GM23248 (cell line): ENCODE measurements at places on chromosomes 4 and X.

DNA sequence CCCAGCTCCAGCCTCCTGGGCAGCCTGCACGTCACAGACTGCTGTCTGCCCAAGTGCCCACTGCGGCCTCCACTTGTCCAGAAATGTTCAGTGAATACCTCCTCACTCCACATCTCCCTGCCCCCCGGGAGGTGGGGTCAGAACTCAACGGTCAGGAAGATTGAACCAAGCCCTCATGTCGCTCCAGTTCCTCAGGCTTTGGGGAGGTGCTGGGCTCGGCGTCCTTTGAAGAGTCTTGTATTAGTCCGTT lies 82.4 kb upstream of the LRPAP1 start:
- DNase-seq = no peak
- no peak overlapping the region for H3K4me3 ChIP-seq
- H3K27me3 ChIP-seq = 0 out of 2 replicates have a peak, but pooled peaks cover 4% of the 10 kb centered on the region
- no peaks in the 10 kb centered on the region for H3K36me3 ChIP-seq
- no peak overlapping the region for H3K27ac ChIP-seq
- H3K4me1 ChIP-seq = no peaks in the 10 kb centered on the region

DNA sequence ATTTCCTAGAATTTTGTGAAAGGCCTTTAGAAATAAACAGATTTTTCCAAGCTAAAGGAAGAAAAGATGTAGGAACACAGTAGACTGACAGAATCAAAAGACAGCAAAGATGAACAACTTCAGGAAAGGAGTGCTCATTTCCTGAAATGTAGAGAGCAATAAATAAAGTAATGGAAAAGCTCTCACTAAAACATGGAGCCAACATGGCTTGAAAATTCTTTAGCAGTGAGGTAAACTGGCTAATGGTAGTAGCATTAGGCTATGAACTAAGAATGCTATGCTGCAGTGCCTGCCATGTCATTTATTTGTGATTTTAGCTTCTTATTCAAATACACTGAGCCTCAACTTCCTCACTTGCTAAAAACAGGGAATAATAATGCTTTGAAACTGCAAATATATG lies 108.7 kb downstream of the IQCM start:
- peaks cover 34% of the 10 kb centered on the region for H3K4me1 ChIP-seq
- H3K36me3 ChIP-seq = no peaks in the 10 kb centered on the region
- DNase-seq = peak; percentile 62
- H3K27ac ChIP-seq = 0 out of 2 replicates have a peak overlapping the region, but pooled peaks have one; percentile 8
- H3K4me3 ChIP-seq = no peak overlapping the region
- H3K27me3 ChIP-seq = no peaks in the 10 kb centered on the region

- no peaks in the 10 kb centered on the region for H3K36me3 ChIP-seq
- H3K4me3 ChIP-seq = no peak overlapping the region
- H3K27ac ChIP-seq = no peak overlapping the region
- no peaks in the 10 kb centered on the region for H3K27me3 ChIP-seq
- no peaks in the 10 kb centered on the region for H3K4me1 ChIP-seq
Measured at GRCh38 chr4:61553557-61554125, 353.5 kb downstream of the ADGRL3 start.

GRCh38 chr4:61805979-61806378 lies 605.9 kb downstream of the ADGRL3 start:
- DNase-seq = no peak
- H3K4me3 ChIP-seq = no peak overlapping the region
- H3K36me3 ChIP-seq = no peaks in the 10 kb centered on the region
- no peak overlapping the region for H3K27ac ChIP-seq
- no peaks in the 10 kb centered on the region for H3K27me3 ChIP-seq
- no peaks in the 10 kb centered on the region for H3K4me1 ChIP-seq

GRCh38 chrX:110060846-110061537 lies 58.1 kb downstream of the TMEM164 start:
- H3K4me1 ChIP-seq = no peaks in the 10 kb centered on the region
- H3K27ac ChIP-seq = no peak overlapping the region
- DNase-seq = no peak
- no peaks in the 10 kb centered on the region for H3K27me3 ChIP-seq

GRCh38 chr4:123924536-123924935 lies 527.9 kb downstream of the SPRY1 start:
- no peaks in the 10 kb centered on the region for H3K36me3 ChIP-seq
- H3K27me3 ChIP-seq = no peaks in the 10 kb centered on the region
- peaks cover 6% of the 10 kb centered on the region for H3K4me1 ChIP-seq
- DNase-seq = peak; percentile 62
- no peak overlapping the region for H3K27ac ChIP-seq
- H3K4me3 ChIP-seq = no peak overlapping the region

- H3K27ac ChIP-seq = no peak overlapping the region
- no peak overlapping the region for H3K4me3 ChIP-seq
- no peaks in the 10 kb centered on the region for H3K27me3 ChIP-seq
- DNase-seq = no peak
Measured at GRCh38 chrX:32150141-32150540, 1061.2 kb downstream of the DMD start.

- H3K4me3 ChIP-seq = no peak overlapping the region
- no peak for DNase-seq
- peaks cover 40% of the 10 kb centered on the region for H3K27me3 ChIP-seq
Measured at GRCh38 chr4:10667701-10668326, 16.8 kb downstream of the CLNK start.

DNA sequence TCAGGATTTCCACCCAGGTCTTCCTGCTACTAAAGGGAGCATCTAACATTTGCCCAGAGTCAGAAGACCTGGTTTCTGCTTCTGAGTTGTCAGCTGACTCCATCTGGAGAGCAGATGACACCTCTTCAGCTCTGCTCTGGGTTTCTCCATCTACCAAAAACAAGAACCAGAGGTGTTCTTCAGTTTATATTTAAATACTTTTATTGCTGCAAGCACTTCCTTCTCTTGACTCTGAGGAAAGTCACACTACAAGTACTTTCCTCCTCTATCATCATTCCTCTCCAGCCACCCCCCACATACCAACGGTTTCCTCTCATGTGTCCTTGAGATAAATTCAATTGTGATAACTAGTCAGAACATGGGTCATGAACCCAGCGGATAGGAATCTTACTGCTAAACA lies 88.4 kb downstream of the PPP3CA start:
- H3K4me3 ChIP-seq = no peak overlapping the region
- DNase-seq = no peak
- peaks cover 26% of the 10 kb centered on the region for H3K4me1 ChIP-seq
- H3K27ac ChIP-seq = no peak overlapping the region

- H3K27ac ChIP-seq = no peak overlapping the region
- H3K36me3 ChIP-seq = no peaks in the 10 kb centered on the region
- H3K4me3 ChIP-seq = no peak overlapping the region
- DNase-seq = no peak
Measured at GRCh38 chrX:95044331-95044730, 1370.3 kb downstream of the FAM133A start.

DNA sequence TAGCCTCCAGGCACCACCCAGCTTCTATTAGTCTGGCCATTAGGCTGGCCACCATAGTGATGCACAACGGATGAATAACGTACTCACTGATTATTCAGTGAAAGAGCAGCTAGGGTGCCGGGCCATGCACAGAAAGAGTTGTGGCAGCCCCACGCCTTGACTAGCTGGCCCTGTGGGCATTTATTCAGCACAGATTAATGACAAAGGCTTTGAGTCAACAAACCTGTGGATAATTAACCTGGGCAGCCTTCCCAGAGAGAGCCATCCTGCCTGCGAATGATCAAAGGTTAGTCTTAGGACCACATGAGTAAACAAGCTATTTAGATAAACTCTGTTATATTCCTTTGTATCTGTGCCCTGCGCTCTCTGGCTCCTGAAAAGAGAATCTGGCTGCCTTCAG lies 37.2 kb downstream of the MAP9 start:
- DNase-seq = no peak
- H3K27ac ChIP-seq = no peak overlapping the region
- no peaks in the 10 kb centered on the region for H3K27me3 ChIP-seq
- no peak overlapping the region for H3K4me3 ChIP-seq
- H3K36me3 ChIP-seq = no peaks in the 10 kb centered on the region

- no peaks in the 10 kb centered on the region; the same call in 1 of the 2 replicates for H3K36me3 ChIP-seq
- no peak for DNase-seq
- H3K4me3 ChIP-seq = no peak overlapping the region
- H3K4me1 ChIP-seq = no peaks in the 10 kb centered on the region
- no peak overlapping the region for H3K27ac ChIP-seq
Measured at GRCh38 chr4:173507471-173508385, 22.3 kb downstream of the HAND2 start.

GRCh38 chrX:31240982-31241381 lies 169.1 kb upstream of the FTHL17 start:
- no peak overlapping the region for H3K4me3 ChIP-seq
- H3K4me1 ChIP-seq = no peaks in the 10 kb centered on the region
- H3K27me3 ChIP-seq = no peaks in the 10 kb centered on the region
- no peak for DNase-seq
- H3K36me3 ChIP-seq = no peaks in the 10 kb centered on the region

GRCh38 chrX:56130436-56130835 lies 101.7 kb upstream of the KLF8 start:
- no peak for DNase-seq
- no peak overlapping the region for H3K4me3 ChIP-seq
- no peak overlapping the region for H3K27ac ChIP-seq
- H3K36me3 ChIP-seq = no peaks in the 10 kb centered on the region
- H3K27me3 ChIP-seq = no peaks in the 10 kb centered on the region

DNA sequence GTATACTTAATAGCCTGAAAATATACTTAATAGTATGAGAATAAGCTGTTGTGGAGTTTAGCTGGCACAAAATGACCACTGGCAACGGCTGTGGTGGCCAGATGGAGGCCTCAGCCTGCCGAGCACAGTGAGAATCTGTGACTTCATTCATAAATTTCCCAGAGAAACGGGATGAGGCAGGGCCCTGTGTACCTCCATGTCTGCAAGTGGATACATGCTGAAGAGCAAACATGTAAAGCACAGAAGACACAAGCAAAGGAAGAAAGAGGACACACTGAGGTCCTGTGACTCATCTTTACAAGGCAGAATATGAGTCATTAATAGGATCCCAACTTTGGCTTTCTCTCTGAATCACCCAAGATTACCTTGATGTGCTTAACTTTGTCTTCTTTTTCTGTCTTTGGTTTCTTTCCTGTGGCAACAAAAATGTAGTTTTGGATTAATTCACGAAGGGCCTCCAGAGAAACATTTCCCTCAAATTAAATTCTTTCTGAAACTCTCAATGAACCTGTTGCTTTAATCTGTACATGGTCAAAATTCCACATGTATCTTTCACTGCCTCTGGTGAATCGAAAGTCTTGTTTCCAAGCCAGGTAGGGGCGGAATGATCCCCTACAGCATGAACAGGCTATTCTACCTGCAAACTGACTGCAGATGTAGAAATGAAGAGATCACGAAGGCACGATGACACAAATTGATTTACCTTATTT lies 56.4 kb downstream of the IRF2 start:
- H3K27ac ChIP-seq = peak overlapping the region; percentile 61
- 0 out of 2 replicates have a peak, but pooled peaks cover 13% of the 10 kb centered on the region for H3K36me3 ChIP-seq
- H3K27me3 ChIP-seq = no peaks in the 10 kb centered on the region
- peaks cover 21% of the 10 kb centered on the region for H3K4me1 ChIP-seq

DNA sequence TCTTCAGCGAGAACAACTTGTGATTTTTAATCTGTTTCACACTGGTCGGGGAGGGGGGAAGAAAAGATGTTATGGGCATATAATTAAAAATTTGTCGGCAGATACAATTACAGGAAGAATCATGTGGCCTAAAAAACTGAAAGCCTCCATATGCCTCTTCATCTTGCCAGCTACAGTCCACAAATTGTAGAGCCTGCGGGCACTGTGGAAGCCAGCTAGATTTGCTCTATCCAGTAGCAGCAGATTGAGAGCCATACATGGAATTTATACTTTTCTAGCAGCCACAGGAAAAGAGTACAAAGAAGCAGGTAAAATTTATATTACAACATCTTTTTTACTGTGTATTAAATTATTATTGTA lies 147.3 kb downstream of the TBL1X start:
- H3K4me3 ChIP-seq = no peak overlapping the region
- no peak for DNase-seq
- H3K4me1 ChIP-seq = peaks cover 13% of the 10 kb centered on the region
- H3K27ac ChIP-seq = no peak overlapping the region
- no peaks in the 10 kb centered on the region for H3K36me3 ChIP-seq

- no peaks in the 10 kb centered on the region for H3K27me3 ChIP-seq
- DNase-seq = peak; percentile 7
- no peaks in the 10 kb centered on the region for H3K4me1 ChIP-seq
- no peak overlapping the region for H3K4me3 ChIP-seq
- no peaks in the 10 kb centered on the region for H3K36me3 ChIP-seq
Measured at GRCh38 chrX:101117701-101118100, 19.7 kb downstream of the CENPI start.

GRCh38 chrX:100868273-100868672 lies 5.9 kb downstream of the NOX1 start:
- no peak overlapping the region for H3K4me3 ChIP-seq
- no peaks in the 10 kb centered on the region for H3K36me3 ChIP-seq
- H3K4me1 ChIP-seq = no peaks in the 10 kb centered on the region
- H3K27ac ChIP-seq = no peak overlapping the region
- no peak for DNase-seq

DNA sequence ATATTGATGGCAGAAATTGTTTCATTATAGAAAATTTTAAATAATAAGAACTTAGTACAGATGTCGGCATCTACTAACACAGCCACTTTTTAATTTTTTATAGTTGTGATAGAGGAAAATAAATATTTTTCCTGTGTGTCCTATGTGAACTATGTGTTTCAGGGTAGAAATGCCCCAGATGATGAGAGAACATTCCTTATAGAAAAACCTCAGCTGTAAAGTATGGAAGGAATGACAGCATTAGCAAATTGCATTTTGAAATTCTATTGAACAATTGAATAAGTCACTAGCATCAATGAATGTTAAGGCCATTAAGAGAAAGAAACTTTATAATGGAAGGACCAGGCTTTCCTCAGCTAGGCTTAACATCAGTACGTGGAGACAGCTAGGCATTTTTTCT lies 149.2 kb downstream of the CFAP299 start:
- H3K4me3 ChIP-seq = no peak overlapping the region
- H3K36me3 ChIP-seq = no peaks in the 10 kb centered on the region
- H3K4me1 ChIP-seq = peaks cover 7% of the 10 kb centered on the region; the same call in 1 of the 2 replicates
- no peaks in the 10 kb centered on the region for H3K27me3 ChIP-seq
- DNase-seq = peak; percentile 22
- no peak overlapping the region for H3K27ac ChIP-seq

DNA sequence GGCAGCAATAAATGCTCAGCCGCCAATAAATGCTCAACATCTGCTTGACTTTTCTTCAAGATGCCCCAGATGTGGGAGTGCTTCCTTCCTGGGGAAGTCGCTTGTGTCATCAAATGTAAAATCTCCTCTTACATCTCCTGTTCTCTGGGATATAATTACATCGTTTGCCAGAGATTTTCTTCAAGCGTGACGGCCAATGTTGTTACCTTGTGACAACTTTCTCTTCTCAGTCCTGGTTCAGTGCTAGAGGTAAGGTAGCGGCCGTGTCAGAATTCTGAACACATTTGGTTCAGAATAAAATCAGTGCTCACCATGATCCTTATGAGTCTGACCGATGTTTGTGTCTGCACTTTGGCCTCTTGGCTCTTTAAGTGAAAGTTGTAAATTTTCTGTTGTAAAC lies 102.5 kb downstream of the ASMT start:
- H3K36me3 ChIP-seq = no peaks in the 10 kb centered on the region
- H3K27me3 ChIP-seq = no peaks in the 10 kb centered on the region
- no peak overlapping the region for H3K27ac ChIP-seq
- DNase-seq = no peak
